SJSA1 (cell line): ENCODE measurements at places on chromosomes 13 and 19.

GRCh38 chr13:94182185-94182761 is 297.2 kb downstream of the DCT start:
- DNase-seq, result no peak

- DNase-seq, result no peak
These were observed 248.5 kb downstream of the SLITRK1 start for GRCh38 chr13:83633746-83634145.

DNA sequence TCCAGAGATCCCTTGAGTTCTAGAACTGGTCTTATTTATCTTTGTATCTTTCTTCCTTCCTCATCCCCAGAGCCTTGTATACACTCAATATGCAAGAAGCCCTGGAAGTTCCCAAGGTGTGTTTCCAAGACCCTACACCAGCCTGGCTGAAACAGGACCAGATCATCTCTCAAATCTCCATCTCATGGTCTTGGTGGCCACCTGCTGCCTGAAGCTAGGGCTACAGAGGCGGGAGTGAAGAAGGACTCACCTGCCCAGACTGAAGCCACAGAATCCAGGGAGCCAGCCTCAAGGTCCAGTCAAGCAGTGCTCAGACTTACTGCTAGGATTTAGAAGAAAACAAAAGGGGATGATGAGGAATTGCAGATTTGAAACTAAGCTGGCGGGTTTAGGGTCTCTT is 6.1 kb upstream of the CYSLTR2 start:
- DNase-seq, result no peak

DNA sequence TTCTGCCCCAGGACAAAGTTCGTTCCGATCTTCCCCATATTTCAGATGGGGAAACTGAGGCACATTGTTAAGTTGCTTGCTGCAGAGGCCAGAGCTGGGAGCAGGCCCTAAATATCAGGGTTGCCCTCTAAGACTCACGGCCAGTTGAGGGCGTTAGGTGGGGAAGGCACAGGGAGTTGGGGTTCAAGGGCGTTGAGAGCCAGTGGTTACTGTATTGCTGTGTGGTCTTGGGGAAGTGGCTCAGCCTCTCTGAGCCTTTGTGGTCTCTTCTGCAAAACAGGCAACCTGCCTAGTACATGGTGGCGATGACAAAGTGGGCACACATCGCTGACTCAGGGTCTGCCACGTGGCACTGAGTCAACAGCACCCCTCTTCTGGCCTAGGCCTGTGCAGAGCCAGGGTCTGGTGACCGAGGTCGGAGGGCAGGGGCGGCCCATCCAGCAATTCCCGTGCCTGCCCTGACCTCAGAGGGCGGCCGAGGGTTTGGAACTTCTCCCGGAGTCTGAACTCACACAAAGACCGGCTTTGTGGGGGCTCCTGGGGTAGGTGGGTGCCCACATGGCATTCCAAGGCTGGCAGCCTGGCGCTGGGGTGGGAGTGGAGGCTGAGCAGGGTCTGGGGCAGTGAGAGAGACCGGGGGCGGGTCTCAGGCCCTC is 10.2 kb downstream of the TNFAIP8L1 start:
- no peak for DNase-seq

DNA sequence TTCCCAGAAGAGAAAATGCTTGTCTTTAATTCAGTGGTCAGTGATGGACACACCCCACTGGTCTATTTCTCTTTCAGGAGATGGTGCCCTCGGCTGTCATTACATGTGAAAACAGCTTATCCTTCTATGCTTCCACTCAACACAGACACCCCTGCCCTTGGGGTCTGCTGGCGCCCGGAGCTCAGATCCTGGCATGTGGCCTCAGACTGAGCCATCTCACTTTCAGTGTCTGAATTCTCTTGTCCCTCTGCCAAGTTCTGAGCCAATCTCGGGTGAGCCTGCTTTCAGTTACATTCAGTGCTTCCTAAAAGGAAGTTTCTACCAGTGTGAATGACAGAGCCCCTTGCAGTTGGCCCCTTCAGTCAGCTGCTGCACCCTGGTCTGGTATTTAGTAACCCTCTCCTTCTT is 293.6 kb downstream of the DNAJC15 start:
- no peak for DNase-seq

GRCh38 chr19:47280183-47280797 is 5.6 kb downstream of the INAFM1 start:
- DNase-seq, result no peak

DNA sequence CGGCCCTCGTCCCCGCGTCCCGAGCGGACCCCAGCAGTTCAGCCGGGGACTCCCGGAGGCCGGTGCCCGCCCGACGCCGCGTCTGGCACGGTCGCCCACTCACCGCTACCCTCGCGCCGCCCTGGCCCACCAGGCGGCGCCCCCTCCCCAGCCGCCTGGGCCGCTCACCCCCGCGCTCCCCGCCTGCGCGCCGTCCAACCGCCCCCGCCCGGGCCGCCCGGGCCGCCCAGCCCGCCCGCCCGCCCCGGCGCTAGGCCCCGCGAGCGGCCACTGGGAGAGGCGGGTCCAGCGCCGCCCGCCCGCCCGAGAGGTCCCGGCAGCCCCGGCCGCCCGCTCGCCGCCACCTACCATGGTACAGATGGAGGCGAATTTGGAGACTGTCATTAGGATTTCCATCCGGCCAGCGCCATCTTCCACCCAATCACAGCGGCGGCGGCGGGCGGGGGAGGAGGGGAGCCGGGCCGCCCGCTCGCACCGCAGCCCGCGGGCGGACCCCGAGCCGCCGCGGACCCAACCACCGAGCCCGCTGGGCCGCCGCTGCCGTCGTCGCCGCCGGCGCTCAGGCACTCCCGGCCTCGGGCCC is at the start of gene USP12:
Gene USP12, minus strand, starts transcription at position 568 of the 583 bp plus-strand sequence. Its CDS starts 172 bp downstream, at position 396.
- peak; percentile 43 for DNase-seq

GRCh38 chr19:42233678-42234292 is 8.6 kb downstream of the GSK3A start:
- DNase-seq, result no peak

DNA sequence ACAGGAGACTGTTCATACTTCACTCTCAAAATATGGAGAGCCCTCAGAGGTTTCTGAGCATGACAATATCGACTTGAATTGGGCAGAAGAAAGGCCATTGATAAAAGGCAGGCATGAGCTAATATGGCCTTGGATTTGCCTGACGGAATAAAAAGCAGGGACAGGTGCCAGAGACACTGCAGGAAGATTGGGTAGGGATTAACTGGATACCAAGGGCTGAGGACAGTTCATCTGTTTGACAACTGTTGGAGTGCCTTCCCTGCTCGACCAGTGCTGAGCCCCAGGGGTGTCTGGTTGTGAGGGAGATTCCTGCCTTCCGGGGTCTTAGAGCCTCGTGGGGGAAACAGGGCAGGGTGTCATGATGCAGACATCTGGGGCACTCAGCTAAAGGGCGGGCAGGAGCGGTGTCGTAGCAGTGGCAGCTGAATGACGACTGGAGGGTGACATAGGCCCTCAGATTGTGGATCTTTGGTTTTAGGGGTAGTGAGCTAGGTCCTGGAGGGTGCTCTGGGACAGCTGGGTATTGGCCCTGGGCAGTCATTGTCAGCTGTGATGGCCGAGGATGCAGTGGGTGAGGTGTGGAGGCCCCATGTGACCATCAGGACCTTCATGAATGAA is 12.3 kb downstream of the GATAD2A start:
- DNase-seq, result no peak
